Smooth muscle cell of trachea (primary cell): ENCODE measurements at places on chromosomes 5 and 9. TPM values are rescaled to one million over a fixed set of nuclear protein-coding genes. Genes with fewer than 3 reads are reported as not detected.

The CCL19 gene
- not detected in 2 replicates for total RNA-seq

The LCN2 gene
- total RNA-seq, result not detected in 2 replicates

The VDAC1 gene
- 362 and 375 TPM in 2 replicates for total RNA-seq

The MZB1 gene
- not detected in 2 replicates for total RNA-seq

The GPR107 gene
- 31.1 and 37.2 TPM in 2 replicates for total RNA-seq

The FGF18 gene
- total RNA-seq, result 0.29 and 0.99 TPM in 2 replicates

The EMB gene
- total RNA-seq, result 8.3 and 13.7 TPM in 2 replicates

The JAKMIP2 gene
- total RNA-seq, result 0.50 and 2.6 TPM in 2 replicates

The LRRC19 gene
- total RNA-seq, result not detected in 2 replicates

The MAP1B gene
- 133 and 421 TPM in 2 replicates for total RNA-seq

The NMUR2 gene
- not detected in 2 replicates for total RNA-seq

The HBEGF gene
- total RNA-seq, result 0.73 and 1.7 TPM in 2 replicates

The PLPP7 gene
- 9.3 and 13.2 TPM in 2 replicates for total RNA-seq

The TMEM8B gene
- 6.5 and 7.4 TPM in 2 replicates for total RNA-seq

The PIP5K1B gene
- total RNA-seq, result not detected in 2 replicates

The CCDC180 gene
- 0.99 and 5.5 TPM in 2 replicates for total RNA-seq

The FOXD4L5 gene
- 0.15 and 0.17 TPM in 2 replicates for total RNA-seq

The TIFAB gene
- total RNA-seq, result not detected in 2 replicates

The CDKN2A gene
- total RNA-seq, result 32.0 and 39.5 TPM in 2 replicates

The PTGR1 gene
- total RNA-seq, result 139 and 161 TPM in 2 replicates

The LCN12 gene
- not detected in 2 replicates for total RNA-seq

The NEURL1B gene
- total RNA-seq, result 2.6 and 4.9 TPM in 2 replicates

The EGR1 gene
- 2.8 and 4.5 TPM in 2 replicates for total RNA-seq

The ENTPD2 gene
- total RNA-seq, result not detected in 2 replicates

The C9orf153 gene
- total RNA-seq, result 0.15 and 0.50 TPM in 2 replicates

The TRAF1 gene
- total RNA-seq, result 1.3 and 3.8 TPM in 2 replicates

The PITX1 gene
- total RNA-seq, result 3.6 and 12.6 TPM in 2 replicates

The NPR3 gene
- total RNA-seq, result 82.2 and 123 TPM in 2 replicates

The SLC46A2 gene
- total RNA-seq, result not detected in 2 replicates

The OR1Q1 gene
- total RNA-seq, result not detected in 2 replicates

The HTR4 gene
- not detected in 2 replicates for total RNA-seq

The FOXD4L3 gene
- not detected in 2 replicates for total RNA-seq

The IL13 gene
- not detected in 2 replicates for total RNA-seq

The AJM1 gene
- total RNA-seq, result 1.6 and 2.2 TPM in 2 replicates

The PKD2L2 gene
- total RNA-seq, result not detected in 2 replicates

The MCTP1 gene
- 4.8 and 15.7 TPM in 2 replicates for total RNA-seq

The LRRC26 gene
- not detected in 2 replicates for total RNA-seq

The THBS4 gene
- 0.87 and 11.9 TPM in 2 replicates for total RNA-seq

The BTNL9 gene
- not detected in 2 replicates for total RNA-seq

The SGTB gene
- total RNA-seq, result 12.6 and 19.6 TPM in 2 replicates

The NKD2 gene
- 4.6 and 7.1 TPM in 2 replicates for total RNA-seq

The LIFR gene
- total RNA-seq, result 23.4 and 29.8 TPM in 2 replicates

The RABEPK gene
- 34.8 and 37.7 TPM in 2 replicates for total RNA-seq

The KIF4B gene
- 0.15 and 0.17 TPM in 2 replicates for total RNA-seq
